ENCODE measurements at places on chromosomes 6 and 20. TPM values are rescaled to one million over a fixed set of nuclear protein-coding genes. Genes with fewer than 3 reads are reported as not detected.
A peak's percentile ranks its signal among the peaks of the same experiment; 100 is the strongest.

VPS52 gene
- 40.5 TPM for total RNA-seq

CLDN20 gene
- not detected for total RNA-seq

FKBP1A gene
- 47.5 TPM for total RNA-seq

ARHGAP40 gene
- total RNA-seq = not detected

ARMH2 gene
- total RNA-seq = not detected

NOTCH4 gene
- total RNA-seq = 10.6 TPM

SDCBP2 gene
- total RNA-seq = 20.0 TPM

GRCh38 chr6:75483136-75483952, 10.3 kb downstream of the FILIP1 start:
- H3K36me3 ChIP-seq = no peaks in the 10 kb centered on the region
- H3K4me3 ChIP-seq = no peak overlapping the region
- no peak for DNase-seq
- no peak overlapping the region for H3K27ac ChIP-seq
- no peaks in the 10 kb centered on the region for H3K27me3 ChIP-seq

- DNase-seq = peak; percentile 16
- H3K27ac ChIP-seq = no peak overlapping the region
- H3K4me3 ChIP-seq = no peak overlapping the region
- no peaks in the 10 kb centered on the region for H3K36me3 ChIP-seq
Measured at GRCh38 chr6:33856655-33857054, 52.9 kb upstream of the MLN start.

- no peak overlapping the region for H3K27ac ChIP-seq
- H3K27me3 ChIP-seq = no peaks in the 10 kb centered on the region
- DNase-seq = no peak
- no peak overlapping the region for H3K4me3 ChIP-seq
- H3K36me3 ChIP-seq = no peaks in the 10 kb centered on the region
Measured at GRCh38 chr20:24441661-24442060, 27.8 kb upstream of the SYNDIG1 start.

DNA sequence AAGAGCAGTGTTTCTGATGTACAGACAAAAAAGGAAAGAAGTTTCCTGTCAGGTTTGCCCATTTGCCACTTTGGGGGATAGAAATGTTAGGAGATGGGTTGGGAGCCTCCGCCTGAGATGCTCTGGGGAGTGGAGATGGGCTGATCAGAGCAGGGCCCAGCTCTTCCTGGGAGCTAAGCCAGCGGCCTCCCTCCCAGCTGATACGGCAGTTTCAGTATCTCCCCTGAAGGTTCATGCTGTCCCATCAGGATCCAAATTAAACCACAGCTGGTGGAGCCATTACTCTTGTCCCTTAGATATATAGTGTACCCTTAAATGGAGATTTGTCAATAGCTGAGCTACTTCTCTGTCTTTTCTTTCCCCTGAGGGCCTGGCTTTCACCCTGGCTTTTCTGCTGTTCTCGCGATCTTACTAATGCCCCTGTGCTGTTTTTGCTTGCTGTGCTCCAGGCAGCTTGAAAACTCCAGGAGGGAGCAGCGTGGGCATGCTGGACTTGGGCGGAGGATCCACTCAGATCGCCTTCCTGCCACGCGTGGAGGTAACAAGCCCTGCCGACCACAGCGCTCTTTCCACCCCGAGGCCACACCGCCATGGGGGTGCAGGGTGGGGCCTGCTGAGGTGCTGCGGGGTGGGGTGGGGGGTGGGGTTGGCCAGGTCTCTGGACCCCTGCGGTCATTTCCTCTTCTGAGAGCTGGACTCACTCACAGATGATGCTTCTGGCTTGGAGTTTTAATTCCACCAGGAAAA, 20.9 kb downstream of the ENTPD6 start:
- H3K36me3 ChIP-seq = peaks cover 37% of the 10 kb centered on the region
- no peaks in the 10 kb centered on the region for H3K27me3 ChIP-seq

DNA sequence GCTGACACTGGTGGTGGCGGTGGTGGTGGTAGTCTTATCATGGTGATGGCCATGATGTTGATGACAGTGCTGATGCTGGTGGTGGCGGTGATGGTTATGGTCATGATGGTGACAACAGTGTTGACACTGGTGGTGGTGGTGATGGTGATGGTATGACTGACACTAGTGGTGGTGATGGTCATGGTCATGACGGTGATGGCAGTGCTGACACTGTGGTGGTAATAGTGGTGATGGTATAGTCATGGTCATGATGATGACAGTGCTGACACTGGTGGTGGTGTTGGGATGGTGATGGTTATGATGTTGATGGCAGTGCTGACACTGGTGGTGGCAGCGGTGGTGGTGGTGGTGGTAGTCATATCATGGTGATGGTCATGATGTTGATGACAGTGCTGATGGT, 205.7 kb downstream of the CDH4 start:
- H3K27me3 ChIP-seq = no peaks in the 10 kb centered on the region
- no peaks in the 10 kb centered on the region for H3K36me3 ChIP-seq
- no peak overlapping the region for H3K4me3 ChIP-seq
- no peak overlapping the region for H3K27ac ChIP-seq

GRCh38 chr6:51934098-51934497, 153.3 kb downstream of the PKHD1 start:
- H3K27ac ChIP-seq = no peak overlapping the region
- peaks cover 4% of the 10 kb centered on the region for H3K4me1 ChIP-seq
- H3K36me3 ChIP-seq = no peaks in the 10 kb centered on the region

DNA sequence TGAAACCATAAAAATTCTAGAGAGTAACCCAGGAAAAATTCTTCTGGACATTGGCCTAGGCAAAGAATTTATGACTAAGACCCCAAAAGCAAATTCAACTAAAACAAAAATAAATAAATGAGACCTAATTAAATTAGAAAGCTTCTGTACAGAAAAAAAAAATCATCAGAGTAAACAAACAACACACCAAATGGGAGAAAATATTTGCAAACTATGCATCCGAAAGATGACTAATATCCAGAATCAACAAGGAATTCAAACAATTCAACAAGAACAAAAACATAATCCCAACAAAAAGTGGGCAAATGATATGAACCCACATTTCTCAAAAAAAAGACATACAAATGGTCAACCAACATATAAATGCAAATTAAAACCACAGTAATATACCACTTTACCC, 242.6 kb upstream of the CDYL start:
- DNase-seq = no peak
- H3K4me1 ChIP-seq = no peaks in the 10 kb centered on the region
- H3K36me3 ChIP-seq = no peaks in the 10 kb centered on the region
- H3K27me3 ChIP-seq = no peaks in the 10 kb centered on the region
- H3K27ac ChIP-seq = no peak overlapping the region
- H3K4me3 ChIP-seq = no peak overlapping the region

- H3K4me3 ChIP-seq = no peak overlapping the region
- DNase-seq = no peak
- peaks cover 11% of the 10 kb centered on the region for H3K4me1 ChIP-seq
- H3K27me3 ChIP-seq = no peaks in the 10 kb centered on the region
Measured at GRCh38 chr6:79520534-79520933, 16.7 kb downstream of the LCA5 start.

DNA sequence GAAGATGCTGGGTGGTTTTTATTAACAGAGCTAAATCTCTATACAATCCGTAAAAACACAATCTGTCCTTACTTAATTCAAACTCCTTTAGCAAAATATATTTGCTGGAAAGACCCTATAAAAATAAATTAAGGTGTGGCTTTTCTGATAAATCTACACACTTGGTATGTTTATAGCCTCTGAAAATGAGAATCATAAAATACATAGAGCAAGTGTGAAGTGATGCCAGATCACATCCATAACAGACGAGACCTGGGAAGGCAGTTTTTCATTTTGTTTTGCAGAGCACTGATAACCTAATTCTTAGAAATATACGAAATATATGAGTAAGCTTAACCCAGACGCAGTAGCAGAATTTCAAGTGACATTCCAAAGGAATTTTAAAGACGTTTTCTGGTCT, 10.4 kb upstream of the DDO start:
- no peaks in the 10 kb centered on the region for H3K27me3 ChIP-seq
- no peaks in the 10 kb centered on the region for H3K4me1 ChIP-seq
- no peak overlapping the region for H3K4me3 ChIP-seq
- H3K36me3 ChIP-seq = no peaks in the 10 kb centered on the region
- DNase-seq = no peak
- H3K27ac ChIP-seq = no peak overlapping the region

GRCh38 chr20:26167499-26167898, 470.8 kb upstream of the ZNF337 start:
- H3K4me3 ChIP-seq = no peak overlapping the region
- H3K27me3 ChIP-seq = no peaks in the 10 kb centered on the region
- no peak overlapping the region for H3K27ac ChIP-seq

- H3K27ac ChIP-seq = peak within 1 kb of the TSS; percentile 58
- H3K27me3 ChIP-seq = no peaks in the 10 kb centered on the region
- peaks cover 23% of the 10 kb centered on the region for H3K4me1 ChIP-seq
Measured at GRCh38 chr6:107489636-107490565, at the start of gene SOBP. SOBP (plus strand) TSS chr6:107490117; CDS start chr6:107490617, 500 bp downstream.

- H3K4me3 ChIP-seq = no peak overlapping the region
- no peak overlapping the region for H3K27ac ChIP-seq
- no peaks in the 10 kb centered on the region for H3K27me3 ChIP-seq
- peak; percentile 56 for DNase-seq
- H3K36me3 ChIP-seq = no peaks in the 10 kb centered on the region
Measured at GRCh38 chr20:21102603-21103311, 3.4 kb downstream of the LINC00237 start.

DNA sequence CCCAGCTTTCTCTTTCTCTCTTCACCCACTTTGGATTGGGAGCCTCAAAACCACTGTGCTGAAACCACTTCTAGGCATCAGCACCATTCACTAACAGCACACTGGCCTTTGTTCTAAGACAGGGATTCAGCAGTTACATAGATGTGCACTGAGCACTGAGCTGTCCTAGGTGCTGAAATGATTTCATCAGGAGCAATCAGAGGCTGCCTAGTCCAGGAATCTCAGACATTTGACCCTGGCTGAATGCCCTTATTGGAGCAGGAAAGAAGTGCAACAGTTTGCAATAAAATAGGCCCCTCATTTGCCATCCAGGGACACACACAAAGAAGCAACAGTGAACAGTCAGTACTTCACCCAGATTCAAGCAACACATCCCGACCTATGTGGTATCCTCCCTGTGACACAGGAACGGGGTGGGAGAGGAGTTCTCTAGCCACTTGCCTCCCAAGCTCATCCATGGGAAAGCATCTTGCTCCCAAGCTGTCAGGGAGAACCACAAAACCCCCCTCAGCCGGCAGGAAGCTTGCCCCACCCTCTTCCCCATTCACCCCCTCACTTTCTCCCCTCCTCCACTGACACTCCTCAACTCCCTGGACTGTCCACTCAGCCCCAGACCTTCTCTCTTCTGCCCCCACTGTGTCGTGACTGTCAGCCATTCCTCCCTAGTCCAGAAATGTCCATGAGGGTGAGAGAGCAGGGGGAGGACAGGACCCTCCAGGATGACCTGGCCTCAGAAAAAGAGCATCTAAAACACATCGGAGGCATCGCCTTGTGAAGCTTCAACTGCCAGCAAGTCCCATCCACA, 304.4 kb downstream of the PREX1 start:
- H3K27ac ChIP-seq = no peak overlapping the region
- H3K4me3 ChIP-seq = no peak overlapping the region
- DNase-seq = peak; percentile 34
- no peaks in the 10 kb centered on the region for H3K27me3 ChIP-seq
- H3K36me3 ChIP-seq = no peaks in the 10 kb centered on the region

GRCh38 chr20:51017251-51017650, 5.7 kb downstream of the KCNG1 start:
- no peak overlapping the region for H3K27ac ChIP-seq
- no peak for DNase-seq
- H3K4me3 ChIP-seq = no peak overlapping the region
- no peaks in the 10 kb centered on the region for H3K4me1 ChIP-seq
- no peaks in the 10 kb centered on the region for H3K36me3 ChIP-seq

GRCh38 chr6:126939784-126940183, 178.7 kb upstream of the RSPO3 start:
- no peaks in the 10 kb centered on the region for H3K36me3 ChIP-seq
- no peaks in the 10 kb centered on the region for H3K4me1 ChIP-seq
- H3K27me3 ChIP-seq = no peaks in the 10 kb centered on the region
- DNase-seq = no peak

DNA sequence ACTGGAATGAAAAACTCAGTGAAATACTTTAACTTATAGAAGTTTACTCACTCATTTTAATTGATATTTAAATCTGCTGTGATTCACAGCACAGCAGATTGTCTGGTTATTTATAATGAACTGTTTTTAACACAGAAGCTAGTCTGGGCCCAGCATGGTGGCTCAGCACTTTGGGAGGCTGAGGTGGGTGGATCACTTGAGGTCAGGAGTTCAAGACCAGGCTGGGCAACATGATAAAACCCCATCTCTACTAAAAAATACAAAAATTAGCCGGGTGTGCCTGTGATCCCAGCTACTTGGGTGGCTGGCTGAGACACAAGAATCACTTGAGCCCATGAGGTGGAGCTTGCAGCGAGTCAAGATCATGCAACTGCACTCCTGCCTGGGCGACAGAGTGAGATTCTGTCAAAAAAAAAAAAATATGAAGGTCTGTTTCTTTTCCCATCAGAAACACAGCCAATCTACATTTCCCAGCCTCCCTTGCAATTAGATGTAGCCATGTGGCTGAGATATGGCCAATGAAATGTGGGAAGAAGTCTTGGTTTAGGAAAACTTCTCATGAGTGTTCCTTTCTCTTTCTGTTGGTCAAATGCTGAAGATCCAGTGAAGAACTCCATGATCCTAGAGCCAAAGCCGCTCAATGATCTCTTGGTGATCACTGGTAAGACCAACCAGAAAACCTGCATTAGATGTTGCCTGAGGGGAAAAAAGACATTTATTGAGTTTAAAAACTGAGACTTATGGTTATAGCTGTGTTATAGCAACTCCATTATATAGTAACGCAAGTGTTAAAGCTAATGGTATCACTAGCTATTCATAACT, 31.3 kb upstream of the BTN3A2 start:
- no peaks in the 10 kb centered on the region for H3K4me1 ChIP-seq
- H3K27ac ChIP-seq = no peak overlapping the region
- DNase-seq = no peak
- peaks cover 29% of the 10 kb centered on the region for H3K27me3 ChIP-seq
- no peaks in the 10 kb centered on the region for H3K36me3 ChIP-seq

DNA sequence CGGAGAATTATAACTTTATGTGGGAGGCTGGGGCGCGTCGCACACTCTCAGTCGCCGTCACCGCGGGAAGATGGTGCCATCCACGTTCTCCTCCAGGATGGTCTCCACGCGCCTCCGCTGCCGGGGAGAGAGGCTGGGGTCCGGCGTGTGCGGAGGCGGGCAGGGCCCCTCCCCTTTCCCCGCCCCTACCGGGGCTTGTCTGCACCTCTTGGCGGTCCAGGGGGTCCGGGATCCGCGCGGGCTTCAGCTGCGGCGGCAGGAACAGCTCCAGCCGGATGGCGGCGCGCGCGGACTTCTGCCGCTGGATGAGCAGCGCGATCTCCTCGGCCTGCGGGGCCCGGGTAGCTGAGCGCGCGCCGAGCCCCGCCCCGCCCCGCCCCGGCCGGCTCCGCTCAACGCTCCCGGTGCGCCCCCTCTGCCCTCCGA, 807 bp downstream of the LKAAEAR1 start:
- peaks cover 9% of the 10 kb centered on the region for H3K27me3 ChIP-seq
- H3K36me3 ChIP-seq = no peaks in the 10 kb centered on the region
- peaks cover 32% of the 10 kb centered on the region for H3K4me1 ChIP-seq
- H3K4me3 ChIP-seq = peak overlapping the region; percentile 56
- H3K27ac ChIP-seq = no peak overlapping the region
- DNase-seq = peak; percentile 75

Measured in body of pancreas (tissue), 4 donors.